ENCODE measurements at places on chromosomes 3 and 15.

- DNase-seq = no peak
Observed at GRCh38 chr15:84915606-84915958, 31.1 kb downstream of the SLC28A1 start.

- no peak for DNase-seq
Observed at GRCh38 chr15:71199384-71200351, 84.4 kb downstream of the THSD4 start.

DNA sequence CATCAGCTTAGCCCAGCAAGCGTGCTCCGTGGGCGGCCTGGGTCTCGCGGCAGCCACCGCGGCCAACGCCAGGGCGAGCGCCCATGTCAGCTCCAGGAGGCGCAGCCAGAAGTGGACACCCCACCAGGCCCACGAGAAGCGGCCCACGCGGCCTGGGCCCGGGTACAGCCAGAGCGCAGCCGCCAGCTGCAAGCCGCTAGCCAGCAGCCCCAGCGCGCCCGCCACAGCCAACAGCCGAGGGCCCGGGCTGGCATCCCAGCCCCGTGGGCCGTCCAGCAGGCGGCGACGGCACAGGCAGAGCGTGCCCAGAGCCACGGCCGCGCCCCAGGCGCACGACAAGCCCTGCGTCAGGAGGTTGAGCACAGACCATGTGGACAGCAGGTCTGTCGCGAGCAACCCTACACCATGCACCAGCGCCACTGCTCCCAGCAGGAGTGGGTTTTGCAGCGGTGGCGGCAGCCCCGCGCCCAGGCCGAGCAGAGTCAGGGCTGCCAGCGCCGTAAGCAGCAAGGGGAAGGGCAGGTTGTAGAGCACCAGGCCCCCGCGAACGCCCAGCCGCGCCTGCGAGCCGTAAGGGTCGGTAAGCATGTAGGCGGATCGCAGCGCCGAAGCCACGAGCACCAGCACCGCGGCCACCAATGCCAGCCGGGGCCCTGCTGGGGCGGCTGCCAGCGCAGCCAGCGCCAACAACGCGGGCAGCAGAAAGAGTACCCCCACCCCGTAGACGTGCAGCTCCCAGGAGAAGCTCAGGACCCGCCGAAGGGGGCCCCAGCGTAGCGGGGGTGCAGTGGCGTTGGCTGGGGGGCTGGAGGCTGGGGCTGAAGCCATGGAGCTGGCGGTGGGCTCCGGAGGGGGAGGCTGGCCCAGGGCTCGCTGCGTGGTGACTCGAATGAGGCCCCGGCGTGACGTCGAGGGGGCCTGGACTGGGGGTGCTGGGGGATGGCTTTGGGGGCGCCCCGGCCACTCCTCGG, 4.9 kb downstream of the PRRT3 start:
- DNase-seq = peak; percentile 67

DNA sequence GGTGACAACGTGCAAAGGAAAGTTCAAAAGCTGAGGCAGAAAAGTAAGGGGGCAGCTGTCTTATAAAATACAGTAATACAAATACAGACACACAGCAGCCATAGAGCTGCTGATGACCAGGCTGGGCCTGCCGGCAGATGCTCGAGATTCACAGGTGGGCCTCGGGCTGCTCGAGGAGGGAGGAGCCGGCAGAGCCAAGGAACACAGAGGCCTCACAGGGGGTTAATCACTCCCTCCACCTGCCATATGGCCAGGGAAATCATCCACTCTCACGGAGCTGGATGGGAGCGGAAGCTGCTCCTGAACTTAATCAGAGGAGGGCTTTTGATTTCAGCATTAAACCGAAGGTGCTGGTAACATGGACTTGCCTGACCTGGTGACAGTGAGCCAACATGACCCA, 29.6 kb upstream of the MGLL start:
- peak; percentile 54 for DNase-seq

DNA sequence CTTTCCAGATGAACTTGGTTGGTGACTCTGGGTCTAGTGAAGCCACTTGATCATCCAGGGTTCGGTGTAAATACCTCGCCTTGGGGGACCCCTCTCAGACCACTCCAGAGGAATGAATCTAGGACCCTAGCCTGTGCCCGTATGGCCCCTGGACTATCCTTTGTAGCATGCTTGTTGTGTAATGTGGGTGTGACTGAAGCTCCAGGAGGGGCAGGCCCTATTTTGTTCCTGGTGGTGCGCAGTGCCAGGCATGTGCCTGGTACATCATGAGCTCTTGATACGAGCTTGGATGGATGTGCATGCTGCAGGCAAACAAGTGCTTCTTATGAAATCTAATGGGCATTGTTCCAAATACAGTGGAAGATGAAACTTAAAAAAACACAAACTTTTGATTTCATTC, 82.8 kb downstream of the EBLN2 start:
- DNase-seq = no peak

GRCh38 chr3:158091531-158091930, 14.7 kb downstream of the SHOX2 start:
- DNase-seq = no peak

DNA sequence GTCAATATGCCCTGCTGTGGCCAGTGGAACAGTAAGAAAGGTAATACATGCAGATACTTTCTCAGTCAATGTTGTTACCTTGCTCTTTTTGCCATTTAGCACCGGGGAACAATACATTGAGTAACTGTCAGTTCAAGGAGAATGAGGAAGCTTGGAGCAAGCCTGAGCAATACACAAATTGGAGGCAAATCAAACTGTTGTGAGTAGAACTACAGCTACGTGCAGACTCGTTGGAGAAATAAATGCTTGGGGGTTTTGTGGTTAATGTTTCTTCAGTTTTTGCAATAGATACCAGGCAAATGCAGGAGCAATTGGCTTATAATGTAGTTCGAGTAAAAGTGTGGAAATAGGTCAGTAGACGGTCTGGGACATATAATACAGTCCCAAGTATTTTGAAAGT, 587.3 kb upstream of the ROBO1 start:
- DNase-seq = no peak

DNA sequence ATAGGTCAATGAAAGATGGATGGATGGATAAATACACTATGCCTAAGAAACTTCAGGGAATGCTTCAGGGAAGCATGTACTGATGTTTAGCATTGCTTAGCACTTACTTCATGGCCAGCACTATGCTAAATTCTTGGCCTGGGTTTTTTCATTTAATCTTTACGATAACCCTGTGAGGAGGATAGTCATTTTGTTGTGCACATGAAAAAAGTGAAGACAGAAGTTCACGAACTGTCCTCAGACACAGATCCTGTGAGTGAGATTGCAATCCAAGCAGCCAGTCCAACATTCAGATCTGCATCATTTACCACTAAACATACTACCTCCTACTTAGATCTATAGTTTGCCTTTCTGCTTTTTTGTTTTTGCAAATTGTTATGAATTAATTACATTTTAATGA, 510.8 kb upstream of the AGTR1 start:
- DNase-seq = no peak

DNA sequence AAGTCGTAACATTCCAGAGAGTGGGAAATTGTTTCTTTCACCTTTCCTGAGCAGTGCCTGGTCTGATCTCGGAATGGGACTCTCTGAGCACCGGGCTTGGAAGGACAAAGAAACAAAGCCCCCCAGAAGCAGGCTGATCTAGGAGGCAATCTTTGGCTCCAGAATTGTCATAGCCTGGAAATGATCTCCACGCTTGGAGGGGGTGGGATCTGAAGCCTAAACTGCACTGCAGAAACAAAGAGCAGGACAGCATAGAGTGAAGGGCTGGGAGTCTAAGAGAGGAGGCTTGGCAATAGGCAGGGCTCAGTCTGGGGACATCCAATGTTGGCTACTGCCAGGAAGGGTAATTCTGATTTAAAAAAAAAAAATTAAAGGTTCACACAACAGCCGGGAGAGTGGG, 1.9 kb downstream of the CRABP1 start:
- no peak for DNase-seq

- DNase-seq = no peak
Observed at GRCh38 chr3:32969656-32970055, 18.2 kb downstream of the CCR4 start.

DNA sequence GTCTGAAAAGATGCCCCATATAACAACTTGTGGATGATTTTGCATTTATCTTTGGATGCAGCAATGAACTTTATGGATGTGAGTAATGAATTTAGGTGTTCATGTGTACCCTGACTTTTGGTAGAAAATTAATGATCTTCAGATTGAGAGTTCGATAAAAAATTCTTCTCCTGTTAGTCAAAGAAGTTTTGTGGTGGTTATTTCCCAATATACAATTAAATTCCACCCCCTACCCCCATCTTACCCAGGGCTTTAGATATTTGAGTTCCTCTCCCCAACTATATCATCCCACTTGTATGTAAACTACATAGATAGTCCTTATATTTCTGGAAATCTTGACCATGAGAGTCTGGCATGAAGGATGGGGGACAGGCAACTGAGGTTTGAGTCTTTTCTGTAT, 126.1 kb upstream of the ALDH1A3 start:
- DNase-seq = no peak

DNA sequence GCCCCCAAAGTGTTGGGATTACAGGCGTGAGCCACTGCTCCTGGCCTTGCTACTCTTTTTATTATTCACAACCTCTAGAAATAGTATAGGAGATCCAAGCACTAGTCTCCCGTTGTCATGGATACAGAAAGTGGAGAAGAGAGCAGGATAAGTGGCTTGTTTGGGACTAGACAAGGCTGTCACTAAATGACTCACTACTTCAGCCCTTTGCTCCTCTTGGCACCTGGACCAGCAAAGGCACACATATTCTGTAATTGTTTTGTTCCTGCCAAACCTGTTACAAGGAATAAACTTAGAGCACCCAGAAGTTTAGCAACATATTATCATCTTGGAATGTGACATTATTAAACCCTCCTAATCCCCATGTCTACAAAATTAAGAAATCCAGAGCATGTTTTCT, 427.2 kb upstream of the THBS1 start:
- DNase-seq = no peak
